ENCODE measurements at places on chromosomes 11 and 22. TPM values are rescaled to one million over a fixed set of nuclear protein-coding genes. Genes with fewer than 3 reads are reported as not detected.

PVALB gene
- total RNA-seq: 0.81 TPM

GNAZ gene
- 0.33 TPM for total RNA-seq

CLCF1 gene
- total RNA-seq: 0.43 TPM

RNF169 gene
- 4.6 TPM for total RNA-seq

MS4A1 gene
- 0.40 TPM for total RNA-seq

TBX1 gene
- 0.40 TPM for total RNA-seq

TEAD1 gene
- total RNA-seq: 29.6 TPM

OR6A2 gene
- total RNA-seq: not detected

SYT8 gene
- total RNA-seq: 0.30 TPM

VPREB1 gene
- total RNA-seq: not detected

SUSD2 gene
- total RNA-seq: 1.4 TPM

SCO2 gene
- not detected for total RNA-seq

OSBP gene
- 57.7 TPM for total RNA-seq

OLFML1 gene
- 2.2 TPM for total RNA-seq

WNT11 gene
- 3.4 TPM for total RNA-seq

FZD4 gene
- total RNA-seq: 15.8 TPM

OR8D1 gene
- not detected for total RNA-seq

GGTLC3 gene
- not detected for total RNA-seq

GPHA2 gene
- total RNA-seq: 0.25 TPM

SLC17A6 gene
- not detected for total RNA-seq

MMP7 gene
- 1.5 TPM for total RNA-seq

OR5B21 gene
- not detected for total RNA-seq

SVIP gene
- total RNA-seq: 7.5 TPM

DNAJB13 gene
- not detected for total RNA-seq

E2F8 gene
- 0.08 TPM for total RNA-seq

SLC22A9 gene
- total RNA-seq: 16.4 TPM

MEI1 gene
- total RNA-seq: 0.53 TPM

APOL5 gene
- not detected for total RNA-seq

GRK2 gene
- 29.0 TPM for total RNA-seq

TESMIN gene
- total RNA-seq: 0.70 TPM

HTATIP2 gene
- total RNA-seq: 68.0 TPM

TMEM191C gene
- 0.78 TPM for total RNA-seq

GRK3 gene
- total RNA-seq: 1.3 TPM

ZNF280B gene
- total RNA-seq: 0.08 TPM

NRXN2 gene
- 0.98 TPM for total RNA-seq

USH1C gene
- 1.2 TPM for total RNA-seq

MPZL3 gene
- total RNA-seq: 5.8 TPM

ARFGAP3 gene
- 20.2 TPM for total RNA-seq

ARHGAP8 gene
- 0.98 TPM for total RNA-seq

SMIM35 gene
- total RNA-seq: 0.08 TPM

NDUFS8 gene
- total RNA-seq: 104 TPM

SLC15A3 gene
- total RNA-seq: 8.8 TPM

PHOX2A gene
- not detected for total RNA-seq

ZNF280A gene
- not detected for total RNA-seq

ZNF70 gene
- 0.96 TPM for total RNA-seq

CCDC134 gene
- total RNA-seq: 5.1 TPM

ARHGAP20 gene
- 1.0 TPM for total RNA-seq

CNGA4 gene
- not detected for total RNA-seq

OR2AG1 gene
- total RNA-seq: not detected

Data from left lobe of liver (tissue), 2 donors.